ENCODE measurements at places on chromosomes 7 and 10.

GRCh38 chr7:1829111-1829510 lies 159.0 kb downstream of the ELFN1 start:
- DNase-seq: no peak

- no peak for DNase-seq
Measured at GRCh38 chr10:27899058-27899457, 99.8 kb downstream of the ODAD2 start.

- DNase-seq: no peak
Measured at GRCh38 chr7:131094685-131095084, 233.0 kb upstream of the MKLN1 start.

DNA sequence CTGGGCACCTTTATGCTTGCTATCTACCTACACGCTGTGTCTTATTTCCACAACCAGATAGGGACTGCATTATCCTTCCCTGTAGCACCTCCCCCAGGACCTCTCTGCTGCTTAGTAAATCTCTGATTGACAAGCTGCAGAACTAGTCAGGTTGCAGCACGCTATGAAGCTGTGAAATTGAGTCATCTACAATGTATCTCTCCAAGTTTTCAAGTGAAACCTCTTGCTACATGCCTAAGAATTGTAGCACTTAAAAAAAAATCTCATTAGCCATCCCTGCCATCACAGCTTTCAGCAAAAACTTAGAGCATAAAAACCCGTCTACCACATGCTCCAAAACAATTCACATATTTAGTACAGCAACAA lies 69.7 kb upstream of the FGFR2 start:
- DNase-seq: no peak

- no peak for DNase-seq
Measured at GRCh38 chr10:86971232-86971991, 3.1 kb downstream of the ADIRF start.

DNA sequence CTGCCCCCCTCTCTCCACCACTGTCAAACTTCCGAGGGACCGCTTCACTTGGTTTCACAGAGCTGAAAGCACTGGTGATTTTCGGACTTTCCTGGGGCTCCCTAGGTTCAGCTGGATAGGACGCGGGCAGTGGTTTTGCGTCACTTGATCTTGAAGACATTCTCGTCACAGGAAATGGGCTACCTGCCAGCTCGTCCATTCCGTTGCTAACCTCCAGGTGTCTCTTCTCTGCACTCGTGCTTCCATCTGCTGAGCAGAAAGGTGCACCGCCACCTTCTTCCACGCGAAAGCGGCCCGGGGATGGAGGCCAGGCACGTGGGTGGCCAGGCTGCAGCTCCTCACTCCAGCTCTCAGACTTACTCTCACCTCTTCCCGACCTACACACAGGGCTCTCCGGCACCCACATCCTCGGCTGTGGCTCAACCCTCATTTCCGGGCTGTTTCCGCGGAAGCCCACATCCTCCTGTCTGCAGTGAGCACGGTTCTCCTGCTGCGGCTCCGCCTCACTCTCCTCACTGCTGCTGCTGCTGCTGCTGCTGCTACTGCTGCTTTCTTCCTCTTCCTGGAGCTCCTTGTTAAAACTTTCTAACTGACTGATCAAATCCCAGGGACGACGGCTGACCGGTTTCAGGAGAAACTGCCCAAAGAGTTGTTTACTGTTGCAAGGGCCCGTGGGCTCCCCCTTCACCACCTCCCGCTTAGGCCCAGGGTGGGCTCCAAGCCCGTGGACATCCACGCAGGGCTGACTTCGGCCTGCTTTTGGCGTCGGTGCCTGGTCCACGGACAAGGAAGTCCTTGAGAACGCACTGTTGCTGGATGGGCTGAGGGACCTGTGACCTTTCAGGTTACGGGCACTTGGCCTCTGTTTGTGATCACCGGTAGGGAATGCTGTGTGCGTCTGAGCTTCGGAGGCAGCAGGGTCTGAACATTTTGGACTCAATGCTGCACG lies 32.1 kb downstream of the JCAD start:
- no peak for DNase-seq

GRCh38 chr7:25786936-25787335 lies 365.1 kb upstream of the NFE2L3 start:
- no peak for DNase-seq

GRCh38 chr7:63024446-63024845 lies 974.2 kb upstream of the ZNF722 start:
- no peak for DNase-seq

GRCh38 chr10:74892839-74893238 lies 66.4 kb downstream of the KAT6B start:
- no peak for DNase-seq

- DNase-seq: no peak
Measured at GRCh38 chr10:3887885-3888476, 103.0 kb upstream of the KLF6 start.

GRCh38 chr7:95340491-95340890 lies 16.2 kb upstream of the PON1 start:
- no peak for DNase-seq

GRCh38 chr7:95102662-95103061 lies 195.3 kb downstream of the PPP1R9A start:
- no peak for DNase-seq

DNA sequence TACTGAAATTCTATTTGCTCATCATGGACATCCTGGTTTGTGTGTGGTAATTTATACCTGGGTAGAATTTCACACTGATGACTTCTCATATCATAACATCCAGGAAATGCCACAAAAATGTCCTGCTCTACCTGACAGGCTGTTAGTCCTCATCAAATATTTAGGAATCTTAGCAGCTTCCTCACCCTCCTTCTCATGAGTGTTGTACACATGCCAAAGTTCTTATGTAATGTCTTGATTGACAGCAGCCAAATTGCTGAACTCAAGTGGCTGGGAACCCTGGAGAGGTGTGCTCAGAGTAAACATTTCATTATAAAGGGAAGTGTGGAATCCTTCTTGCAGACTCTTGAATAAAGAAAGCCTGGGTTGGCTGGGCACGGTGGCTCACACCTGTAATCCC lies 8.9 kb downstream of the EEPD1 start:
- DNase-seq: no peak

- peak; percentile 15 for DNase-seq
Measured at GRCh38 chr7:26291699-26292538, at the start of gene SNX10. Gene SNX10, plus strand, starts transcription at chr7:26291862. Its CDS starts 54,581 bp downstream, at chr7:26346443.

GRCh38 chr10:63331586-63331985 lies 134.2 kb downstream of the JMJD1C start:
- no peak for DNase-seq

DNA sequence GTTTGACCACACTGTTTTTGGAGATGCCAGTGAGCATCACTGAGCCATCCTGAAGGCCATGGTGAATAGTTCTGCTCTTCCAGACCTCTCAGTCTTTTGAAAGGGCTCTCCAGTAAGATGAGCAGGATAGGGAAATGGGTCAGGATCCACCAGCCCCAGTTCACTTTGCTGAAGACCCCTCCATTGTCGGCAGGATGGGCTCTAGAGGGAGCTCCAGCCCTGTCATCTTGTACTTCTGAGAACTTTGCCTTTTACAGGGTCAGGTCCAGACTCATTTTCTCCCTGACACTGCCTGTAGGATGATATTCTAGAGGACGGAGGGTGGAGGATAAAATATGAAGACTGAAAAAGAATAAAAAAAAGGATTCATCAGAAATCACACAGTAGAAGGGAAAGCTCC lies 13.1 kb downstream of the LHFPL3 start:
- DNase-seq: peak; percentile 2

DNA sequence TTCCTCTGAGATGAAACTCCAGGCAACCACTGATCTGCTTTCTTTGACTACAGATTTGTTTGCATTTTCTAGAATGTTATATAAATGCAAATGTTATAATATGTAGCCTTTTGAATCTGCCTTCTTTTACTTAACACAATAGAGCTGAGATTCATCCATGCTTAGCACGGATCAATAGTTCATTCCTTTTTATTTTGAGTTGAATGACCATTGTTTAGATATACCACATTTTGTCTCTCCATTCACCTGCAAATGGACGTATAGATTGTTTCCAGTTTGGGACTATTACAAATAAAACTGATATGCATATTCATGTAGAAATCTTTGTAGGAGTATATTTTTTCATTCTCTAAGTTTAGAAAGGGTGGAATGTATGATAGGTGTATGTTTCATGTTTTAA lies 57.7 kb downstream of the VPS41 start:
- no peak for DNase-seq

DNA sequence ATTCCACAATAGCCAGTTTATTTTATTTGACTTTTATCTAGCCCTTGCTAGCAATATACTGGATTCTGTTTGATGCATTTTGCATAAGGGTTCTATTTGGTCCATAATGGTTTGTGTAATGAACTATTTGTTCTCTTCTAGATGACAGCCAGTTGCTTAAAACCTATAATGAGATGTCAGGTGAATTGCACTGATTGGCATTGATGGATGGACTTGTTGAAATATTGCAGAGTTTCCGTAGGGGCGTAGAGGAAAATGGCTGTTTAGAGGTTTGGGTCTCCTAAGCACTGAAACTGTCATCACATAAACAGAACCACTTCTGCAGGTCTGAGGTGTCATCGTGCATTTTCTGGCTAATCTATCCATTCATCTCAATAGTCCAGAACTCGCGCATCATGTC lies 124.9 kb upstream of the HDAC9 start:
- DNase-seq: no peak

DNA sequence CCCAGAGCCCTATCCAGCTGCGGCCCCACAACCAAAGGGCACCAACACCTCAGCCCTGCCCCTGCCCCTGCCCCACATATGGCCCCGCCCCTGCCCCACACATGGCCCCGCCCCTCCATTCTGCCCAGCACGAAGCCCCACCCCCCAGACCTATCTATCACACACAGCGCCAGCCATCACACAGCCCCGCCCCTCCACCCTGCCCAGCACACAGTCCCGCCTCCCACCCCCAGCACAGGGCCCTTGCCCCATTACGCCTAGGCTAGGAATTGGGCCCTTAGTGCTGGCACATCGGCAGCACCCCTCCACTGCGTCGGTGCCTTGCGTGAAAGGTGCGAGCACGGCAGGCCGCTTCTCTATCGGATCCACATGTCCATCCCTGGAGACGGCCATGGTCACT lies 126.8 kb downstream of the MAD1L1 start:
- no peak for DNase-seq

DNA sequence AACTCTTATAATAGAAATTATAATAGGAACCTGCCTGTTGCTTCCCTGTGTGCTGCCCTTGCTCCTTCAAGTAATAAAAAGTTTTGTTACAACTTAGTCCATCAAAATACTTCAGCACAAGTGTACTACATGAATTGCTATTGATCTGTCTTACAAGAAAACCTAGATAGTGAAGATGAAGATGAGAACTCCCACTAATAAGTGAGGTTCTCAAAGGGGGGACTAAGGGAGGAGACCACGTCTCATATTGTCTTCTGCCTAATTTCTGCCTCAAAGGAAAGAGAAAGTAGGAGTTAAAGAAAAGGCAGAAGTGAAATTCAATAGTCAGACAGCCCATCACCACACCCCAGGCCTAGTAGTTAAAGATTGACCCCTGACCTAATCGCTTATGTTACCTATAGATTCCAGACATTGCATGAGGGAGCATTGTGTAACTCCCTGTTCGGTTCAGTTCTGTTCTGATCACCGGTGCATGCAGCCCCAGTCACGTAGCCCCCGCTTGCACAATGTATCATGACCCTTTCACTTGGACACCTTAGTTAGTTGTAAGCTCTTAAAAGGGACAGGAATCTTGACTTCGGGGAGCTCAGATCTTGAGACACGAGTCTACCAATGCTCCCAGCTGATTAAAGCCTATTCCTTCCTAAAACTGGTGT lies 18.2 kb upstream of the CHST3 start:
- no peak for DNase-seq

DNA sequence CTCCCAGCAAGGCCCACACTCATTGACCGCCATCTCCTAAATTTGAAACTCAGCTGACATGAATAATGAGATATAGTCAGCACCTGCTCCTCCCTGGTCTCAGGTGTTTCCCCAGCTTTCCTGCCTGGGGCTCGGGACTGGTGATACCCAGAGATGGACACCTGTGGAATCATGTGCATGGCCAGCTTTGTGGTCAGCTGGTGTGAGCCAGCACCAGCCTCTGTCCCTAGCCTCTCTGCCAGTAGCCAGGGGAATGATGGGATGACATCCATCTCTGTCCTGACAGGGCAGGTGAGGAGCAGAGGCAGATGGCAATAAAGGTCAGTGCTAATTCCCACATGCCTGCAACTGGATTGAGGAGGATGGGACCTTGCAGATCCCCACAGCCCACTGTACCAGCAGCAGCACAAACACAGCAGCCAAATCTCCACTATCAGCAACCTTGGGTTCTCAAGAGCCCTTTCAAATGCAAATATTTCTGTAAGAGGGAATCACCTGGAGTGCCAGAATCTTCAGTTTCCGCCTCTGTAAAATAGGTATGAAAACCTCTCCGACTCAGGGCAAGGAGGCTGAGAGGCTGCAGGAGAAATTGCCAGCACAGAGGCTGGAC lies 329.2 kb upstream of the ZMIZ1 start:
- no peak for DNase-seq
